Sciatic nerve (tissue), 2 donors: ENCODE measurements at places on chromosomes 5 and 9.

- no peak for DNase-seq
Measured at GRCh38 chr9:134243778-134244467, 79.6 kb upstream of the RNU6ATAC start.

GRCh38 chr5:153373130-153373498 lies 117.4 kb upstream of the GRIA1 start:
- no peak for DNase-seq

GRCh38 chr9:588981-589380 lies 252.5 kb upstream of the DMRT1 start:
- DNase-seq = no peak

DNA sequence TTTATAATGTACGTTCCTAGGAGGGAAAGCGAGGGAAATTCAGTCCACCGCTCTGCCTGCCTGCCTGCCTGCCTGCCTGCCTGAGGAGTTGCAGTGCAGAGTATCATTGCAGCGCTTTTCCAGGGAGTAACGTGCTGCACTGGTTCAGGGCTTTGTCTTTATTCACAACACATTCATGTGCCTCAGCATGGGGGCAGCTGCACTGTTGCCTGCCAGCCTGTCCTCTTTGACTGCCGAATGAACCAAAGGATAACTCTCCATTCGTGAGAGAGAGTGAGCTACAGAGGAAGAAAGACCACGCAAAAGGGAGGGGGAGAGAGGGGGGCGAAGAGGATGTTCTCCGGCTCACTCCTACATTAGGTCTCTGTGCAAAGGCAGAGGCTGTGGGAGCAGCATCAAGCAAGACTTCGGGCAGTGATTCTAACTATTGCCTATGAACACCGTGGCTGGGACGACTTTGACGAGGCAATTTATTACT lies 791.2 kb downstream of the MAT2B start:
- DNase-seq = no peak

- no peak for DNase-seq
Measured at GRCh38 chr5:141354900-141355469, at the start of gene PCDHGA4. TSS of gene PCDHGA4 (plus strand) at chr5:141355021. CDS start at chr5:141355108, 87 bp downstream.

DNA sequence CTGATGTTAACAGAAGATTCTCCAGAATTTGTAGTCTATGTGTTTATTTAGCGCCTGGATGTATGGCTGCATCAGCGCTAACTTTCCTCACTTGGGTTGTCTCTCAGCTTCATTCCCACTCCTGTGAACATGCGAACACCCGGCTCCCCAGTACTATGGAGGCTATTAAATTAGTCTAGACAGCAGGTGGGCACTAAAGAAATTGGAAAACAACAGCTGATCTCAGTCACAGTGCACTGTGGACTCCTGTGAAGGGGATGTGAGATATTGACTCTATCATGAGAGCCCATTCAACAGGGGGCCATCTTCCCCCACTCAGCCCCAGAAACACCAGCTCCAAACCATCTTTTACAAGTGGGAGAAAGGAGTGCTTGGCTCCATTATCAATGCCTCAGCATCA lies 471.0 kb downstream of the KDM4C start:
- DNase-seq = no peak

- DNase-seq = no peak
Measured at GRCh38 chr5:169610606-169611005, 26.5 kb upstream of the DOCK2 start.

GRCh38 chr9:74887041-74887980 lies at the start of gene TRPM6:
TSS of gene TRPM6 (minus strand) at chr9:74887921. CDS start at chr9:74887856, 65 bp downstream.
- peak; percentile 84 for DNase-seq

- DNase-seq = no peak
Measured at GRCh38 chr5:135162661-135163265, 128.7 kb upstream of the PITX1 start.

- no peak for DNase-seq
Measured at GRCh38 chr5:171898386-171898785, 108.1 kb downstream of the FBXW11 start.

GRCh38 chr5:163330723-163331668 lies 106.4 kb upstream of the CCNG1 start:
- no peak for DNase-seq

- DNase-seq = peak; percentile 47
Measured at GRCh38 chr9:135081731-135082130, 5.7 kb upstream of the OLFM1 start.

DNA sequence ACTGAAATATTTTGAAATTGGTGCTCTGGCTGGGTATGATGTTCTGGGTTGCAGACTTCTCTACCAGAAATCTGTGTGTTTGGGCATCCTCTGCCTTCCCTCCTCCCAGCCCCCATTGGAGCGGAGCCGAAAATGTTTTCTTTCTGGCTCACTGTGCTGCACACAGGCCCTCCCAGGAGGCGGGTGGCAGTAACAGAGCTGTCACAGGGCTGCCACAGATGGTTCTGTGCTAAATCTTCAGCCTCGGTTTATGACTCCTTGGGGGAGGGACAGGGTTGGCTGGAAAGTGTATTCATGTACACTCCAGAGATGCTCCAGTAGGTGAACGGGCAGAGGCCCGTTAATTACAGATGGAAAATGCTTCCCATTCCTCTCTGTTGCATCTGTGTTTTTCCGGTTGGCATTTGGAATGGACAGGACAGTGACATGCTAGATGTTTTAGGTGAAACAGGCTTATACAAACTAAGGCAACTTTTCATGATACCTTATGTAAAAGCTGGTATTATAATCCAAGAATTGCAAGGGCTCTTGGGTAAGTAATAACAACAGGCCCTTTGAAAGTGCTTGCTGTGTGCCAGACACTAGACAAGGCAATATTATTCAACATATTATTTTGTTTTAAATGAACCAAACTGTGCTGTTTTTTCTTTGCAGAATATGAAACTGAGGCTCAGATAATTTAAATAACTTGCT lies 180.2 kb downstream of the ADCY2 start:
- no peak for DNase-seq

DNA sequence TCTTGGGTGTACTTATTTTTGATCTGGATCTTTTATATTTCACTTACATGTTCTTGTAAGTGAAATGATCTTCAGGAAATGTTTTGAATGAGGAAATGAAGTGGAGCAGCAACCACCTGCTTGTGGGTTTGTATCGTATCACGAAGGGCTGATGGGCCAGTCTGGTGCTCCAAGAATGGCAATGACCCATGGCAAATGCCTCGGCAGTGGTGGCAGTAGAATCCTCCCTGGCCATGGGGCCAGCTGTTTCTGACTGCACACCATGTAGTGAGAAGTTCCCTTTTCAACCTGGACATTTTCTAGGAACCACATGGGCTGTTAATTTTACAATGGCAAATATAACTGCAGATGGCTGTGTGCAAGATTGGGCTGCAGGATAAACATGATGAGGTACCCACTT lies 29.9 kb downstream of the MAT2B start:
- DNase-seq = no peak

- DNase-seq = no peak
Measured at GRCh38 chr5:159913048-159913447, 3.2 kb upstream of the ADRA1B start.

GRCh38 chr9:127446713-127447415 lies 4.3 kb downstream of the RPL12 start:
- no peak for DNase-seq

DNA sequence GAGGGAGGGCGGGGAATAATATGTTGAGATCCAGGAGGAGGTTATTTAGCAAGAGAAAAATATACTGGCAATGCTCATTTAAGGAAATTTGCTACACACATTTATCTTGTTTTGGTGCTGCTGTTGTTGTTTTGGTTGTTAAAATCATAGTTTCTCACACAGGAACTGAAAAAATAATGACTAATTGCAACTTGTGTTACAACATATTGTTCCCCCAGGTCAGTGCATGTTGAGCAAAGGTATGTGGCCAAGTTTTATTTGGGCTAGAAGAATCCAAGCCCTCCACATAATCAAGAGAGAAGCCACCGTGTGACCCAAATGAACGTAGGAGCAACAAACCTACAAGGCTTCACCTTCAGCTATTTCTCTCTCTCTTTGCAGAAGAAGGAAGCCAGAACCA lies 220.3 kb upstream of the DAPK1 start:
- DNase-seq = no peak

DNA sequence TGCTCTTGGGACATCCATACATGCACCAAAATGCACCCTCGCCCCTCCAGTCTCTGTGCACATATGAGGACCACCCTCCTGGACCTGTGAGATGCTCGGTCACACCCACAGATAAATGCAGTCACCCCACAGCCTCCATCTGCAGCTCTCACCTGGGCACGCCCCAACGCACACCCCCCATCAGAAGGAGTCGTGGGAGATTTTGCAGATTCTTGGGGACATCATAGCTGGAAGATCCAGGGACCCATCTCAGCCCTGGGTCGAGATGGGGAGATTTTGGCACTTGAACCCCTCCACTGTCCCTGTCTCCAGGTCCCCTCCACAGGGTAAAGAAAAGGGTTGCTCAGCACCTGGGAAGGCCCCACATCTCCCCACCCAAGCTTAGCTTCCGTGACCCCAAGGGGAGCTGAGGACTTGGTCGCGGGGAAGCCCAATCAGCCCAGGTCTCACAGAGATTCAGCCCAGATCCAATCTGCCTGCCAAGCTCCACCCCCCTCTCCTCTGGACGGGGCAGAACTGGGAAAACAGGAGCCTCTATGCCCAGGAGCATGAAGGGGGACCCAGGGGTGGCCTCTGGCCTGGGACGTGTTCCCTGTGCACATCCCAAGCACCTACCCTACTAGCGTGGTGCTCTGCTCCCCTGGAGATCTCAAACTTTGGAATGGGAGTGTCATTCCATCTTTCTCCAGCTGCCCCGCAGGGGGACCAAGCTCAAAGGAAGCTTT lies 89.2 kb upstream of the LMX1B start:
- no peak for DNase-seq

DNA sequence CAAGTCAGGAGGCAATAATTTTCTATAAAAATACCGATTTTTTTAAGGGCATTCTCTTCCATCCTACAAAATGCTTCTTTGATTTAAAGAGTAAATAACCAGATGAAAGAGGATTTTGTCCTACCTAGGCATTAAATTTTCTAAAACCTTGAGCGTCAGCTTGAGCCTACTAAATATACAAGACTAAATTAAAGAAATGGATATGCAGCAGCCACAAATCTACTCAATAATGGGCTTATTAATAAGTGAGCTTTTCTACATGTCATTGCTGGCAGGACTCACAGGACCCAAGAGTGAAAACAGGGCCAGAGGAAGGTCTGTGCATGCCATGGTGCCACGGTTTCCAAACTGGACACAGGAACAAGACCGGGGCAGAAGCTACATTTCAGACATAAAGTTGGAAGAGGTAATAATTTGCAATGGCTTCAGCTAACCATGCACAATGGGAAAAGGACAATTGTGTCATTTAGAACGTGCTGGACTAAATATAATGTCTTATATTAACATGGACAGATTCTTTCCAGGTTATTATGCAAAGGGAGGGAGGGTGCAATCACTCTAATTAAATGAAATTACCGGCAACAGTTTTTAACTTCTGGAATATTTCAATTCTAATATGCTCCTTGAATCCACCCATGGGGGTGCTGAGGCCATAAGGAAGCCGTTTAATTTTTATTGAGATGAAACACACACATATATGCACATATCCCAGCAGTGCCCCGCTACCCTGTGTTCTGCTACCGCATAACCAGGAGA lies 5.2 kb downstream of the WHRN start:
- no peak for DNase-seq

DNA sequence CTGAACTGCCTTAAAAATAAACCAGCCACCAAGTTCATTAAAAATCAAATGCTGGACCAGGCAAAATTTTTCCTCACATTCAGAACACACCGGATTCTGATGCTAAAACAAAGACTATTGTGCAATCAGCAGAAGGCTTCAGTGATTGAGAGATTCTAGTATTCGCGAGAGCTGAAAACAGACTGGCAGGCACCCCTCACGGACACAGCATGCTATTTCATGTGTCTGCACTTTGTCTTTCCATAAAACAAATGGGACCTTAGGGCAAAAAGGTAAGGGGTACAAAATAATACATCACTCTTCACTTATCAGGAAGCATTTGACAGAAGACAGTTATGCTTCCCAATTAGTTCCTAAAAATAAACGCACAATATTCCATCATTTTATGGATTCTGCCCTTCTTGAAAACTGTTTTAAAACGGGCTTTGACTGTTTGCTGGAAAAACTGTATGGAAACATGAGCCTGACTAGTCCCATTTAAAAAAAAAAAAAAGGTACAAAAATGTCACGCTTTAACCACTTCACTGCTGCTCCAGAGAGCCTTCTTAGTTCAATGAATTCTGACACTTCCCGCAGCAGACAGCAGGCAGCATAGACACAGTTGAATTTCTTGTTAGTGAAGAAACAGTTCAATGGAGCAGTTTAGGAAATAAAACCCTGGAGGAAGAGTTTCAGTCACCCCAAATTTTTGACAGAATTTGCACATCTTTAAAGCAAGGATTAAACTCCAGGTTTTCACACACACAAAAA lies 99.2 kb downstream of the MED27 start:
- DNase-seq = no peak

DNA sequence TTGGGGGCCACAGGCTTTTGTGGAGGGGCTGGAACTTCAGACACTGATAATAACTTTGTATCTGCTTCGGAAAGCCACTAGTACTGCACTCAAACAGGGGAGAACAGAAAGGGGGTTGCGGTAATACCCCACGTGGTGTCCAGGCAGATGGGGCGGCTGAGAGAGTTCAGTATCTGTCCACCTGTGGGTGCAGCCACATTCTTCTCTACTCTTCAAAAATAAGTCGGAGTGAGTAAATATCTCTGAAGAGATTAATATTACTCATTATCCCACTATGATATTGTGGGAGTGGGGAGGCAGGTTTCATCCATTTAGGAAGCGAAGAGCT lies 102.1 kb upstream of the SSBP2 start:
- DNase-seq = no peak

GRCh38 chr9:110545705-110546104 lies 33.8 kb downstream of the SVEP1 start:
- DNase-seq = no peak

DNA sequence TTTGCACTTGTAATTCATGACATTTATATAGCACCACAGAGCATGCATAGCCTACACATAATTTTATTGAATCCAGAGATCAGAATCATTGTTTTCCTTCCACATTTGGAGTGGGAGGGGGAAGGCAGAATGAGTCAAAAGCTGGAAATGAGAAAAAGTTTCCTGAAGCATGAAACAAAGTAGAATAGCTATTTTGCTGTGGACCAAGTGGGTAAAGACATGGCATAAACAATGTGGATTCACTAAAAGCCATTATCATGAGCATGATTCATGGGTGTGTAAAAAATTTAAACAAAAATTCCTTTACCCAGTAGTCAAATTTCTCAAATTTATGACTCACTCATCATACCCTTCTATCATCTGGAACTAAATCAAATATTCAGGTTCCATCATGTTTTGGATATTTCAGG lies 97.9 kb downstream of the YIPF5 start:
- no peak for DNase-seq

- no peak for DNase-seq
Measured at GRCh38 chr9:16058131-16058549, 505.3 kb downstream of the CCDC171 start.

GRCh38 chr9:124975131-124975530 lies 34.2 kb upstream of the GOLGA1 start:
- DNase-seq = no peak

GRCh38 chr5:90201923-90202322 lies 207.6 kb downstream of the CETN3 start:
- no peak for DNase-seq

DNA sequence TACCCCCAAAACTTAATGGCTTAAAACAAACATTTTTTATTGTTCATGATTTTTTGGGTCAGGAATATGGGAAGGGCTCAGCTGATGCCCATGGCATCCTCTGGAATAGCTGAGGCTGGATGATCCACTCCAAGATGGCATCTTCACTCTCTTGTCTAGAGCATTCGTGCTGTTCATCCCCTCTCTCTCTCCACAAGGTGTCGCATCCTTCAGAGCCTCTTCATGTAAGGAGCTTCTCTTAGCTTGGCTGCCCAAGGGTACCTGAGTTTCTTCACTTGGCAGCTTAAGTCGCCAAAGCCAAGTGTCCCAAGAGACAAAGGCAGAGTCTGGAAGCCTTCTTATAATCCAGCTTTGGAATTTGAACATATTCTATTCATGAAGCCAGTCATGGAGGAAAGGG lies 294.7 kb downstream of the CHSY3 start:
- no peak for DNase-seq
